Tibial nerve (tissue), 4 donors: ENCODE measurements at places on chromosomes 6 and 20.

DNA sequence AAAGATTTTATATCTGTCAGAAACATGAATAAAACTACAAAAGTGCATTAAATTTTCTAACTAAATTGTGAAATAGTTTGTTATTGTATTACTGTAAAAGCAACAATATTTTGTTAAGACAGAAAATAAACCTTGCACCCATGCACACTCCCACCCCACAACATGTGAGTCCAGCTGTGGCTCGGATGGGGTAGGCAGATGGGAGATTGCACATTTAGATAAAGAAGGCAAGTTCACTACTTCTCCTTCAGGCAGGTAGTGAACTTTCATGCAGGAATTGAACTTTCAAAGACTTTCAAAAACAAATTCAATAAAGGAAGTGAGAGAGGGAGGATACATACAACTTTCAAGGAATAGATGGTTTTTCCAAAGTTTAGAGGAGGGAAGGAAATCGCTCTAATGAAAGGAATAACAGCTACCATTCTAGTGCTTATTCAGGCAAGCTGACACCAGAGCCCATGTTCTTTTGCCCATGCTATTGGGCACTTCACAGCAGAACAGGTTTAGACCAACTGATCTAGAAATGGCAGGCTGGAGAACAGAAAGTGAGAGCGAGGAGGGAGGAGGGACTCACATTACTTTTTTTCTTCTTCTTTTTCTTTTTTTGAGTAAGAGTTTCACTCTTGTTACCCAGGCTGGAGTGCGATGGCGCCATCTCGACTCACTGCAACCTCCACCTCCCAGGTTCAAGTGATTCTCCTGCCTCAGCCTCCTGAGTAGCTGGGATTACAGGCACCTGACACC is 28.5 kb downstream of the SF3B5 start:
- no peak for DNase-seq

- no peak for DNase-seq
Measured at GRCh38 chr6:152296648-152297376, 340.4 kb downstream of the SYNE1 start.

DNA sequence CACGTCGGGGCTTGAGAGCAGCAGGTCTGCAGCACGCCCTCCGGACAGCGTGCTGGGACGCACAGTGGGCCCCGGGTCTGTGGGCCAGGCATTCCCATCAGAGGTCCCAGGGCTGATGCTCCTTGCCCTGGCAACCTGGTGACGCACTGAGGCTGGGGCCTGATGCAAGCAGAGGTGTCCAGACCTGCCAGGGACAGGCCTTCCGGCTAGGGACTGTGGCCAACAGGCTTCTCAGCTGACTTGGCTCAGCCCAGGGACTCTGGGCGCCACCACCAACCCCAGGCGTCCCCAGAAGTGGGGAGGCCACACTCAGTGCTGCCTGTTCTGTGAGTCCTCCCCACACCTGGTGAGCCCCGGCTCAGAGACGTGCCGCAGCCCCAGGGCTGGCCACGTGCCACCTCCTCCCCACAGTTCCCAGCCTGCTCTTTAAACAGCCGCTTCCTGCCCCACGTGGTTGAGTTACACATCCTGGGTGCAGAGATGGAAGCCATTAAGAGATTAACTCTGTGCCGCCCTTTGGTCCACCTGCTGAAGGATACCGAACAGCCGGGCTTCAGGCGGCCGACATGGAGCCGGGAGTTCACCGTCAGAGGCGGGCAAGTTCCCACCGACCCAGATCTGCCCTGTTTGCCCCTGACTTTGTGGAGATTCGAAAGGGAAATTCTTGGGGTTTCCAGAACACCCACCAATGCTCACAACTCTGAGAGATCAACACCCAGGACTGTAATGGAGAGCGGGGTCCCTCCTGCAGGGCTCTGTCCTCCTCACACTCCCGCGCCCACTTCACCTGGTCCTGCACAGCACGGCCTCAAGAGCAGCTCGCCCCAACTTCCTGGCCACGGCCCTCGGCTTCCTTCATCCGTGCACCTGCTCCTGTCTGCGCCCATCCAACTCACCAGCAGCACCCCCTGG is 37.6 kb upstream of the ZBP1 start:
- DNase-seq, result peak; percentile 13

DNA sequence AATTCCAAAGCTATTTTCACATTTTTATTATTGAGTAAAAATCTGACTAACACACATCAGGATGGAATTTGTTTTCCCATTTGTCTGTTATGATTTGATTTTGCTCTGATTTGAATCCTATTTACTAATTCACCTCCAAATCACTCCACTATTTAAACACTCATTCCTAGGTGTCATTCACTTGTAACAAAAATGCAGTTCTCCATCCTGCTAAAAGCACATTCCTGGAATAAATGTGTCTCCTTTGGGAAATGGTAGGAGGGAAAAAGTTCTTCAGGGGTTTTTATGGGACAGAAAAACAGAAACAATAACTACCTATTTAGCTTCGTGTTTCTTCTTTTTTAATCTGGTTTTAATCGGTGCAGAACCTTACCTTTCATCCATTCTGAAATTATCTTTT is 494.1 kb upstream of the CITED2 start:
- no peak for DNase-seq

- peak; percentile 58 for DNase-seq
Measured at GRCh38 chr6:143901885-143902750, 37.8 kb downstream of the ZC2HC1B start.
